ENCODE measurements at places on chromosomes 3 and 15.

GRCh38 chr3:49248840-49249227 is 28.2 kb downstream of the C3orf62 start:
- DNase-seq: no peak

DNA sequence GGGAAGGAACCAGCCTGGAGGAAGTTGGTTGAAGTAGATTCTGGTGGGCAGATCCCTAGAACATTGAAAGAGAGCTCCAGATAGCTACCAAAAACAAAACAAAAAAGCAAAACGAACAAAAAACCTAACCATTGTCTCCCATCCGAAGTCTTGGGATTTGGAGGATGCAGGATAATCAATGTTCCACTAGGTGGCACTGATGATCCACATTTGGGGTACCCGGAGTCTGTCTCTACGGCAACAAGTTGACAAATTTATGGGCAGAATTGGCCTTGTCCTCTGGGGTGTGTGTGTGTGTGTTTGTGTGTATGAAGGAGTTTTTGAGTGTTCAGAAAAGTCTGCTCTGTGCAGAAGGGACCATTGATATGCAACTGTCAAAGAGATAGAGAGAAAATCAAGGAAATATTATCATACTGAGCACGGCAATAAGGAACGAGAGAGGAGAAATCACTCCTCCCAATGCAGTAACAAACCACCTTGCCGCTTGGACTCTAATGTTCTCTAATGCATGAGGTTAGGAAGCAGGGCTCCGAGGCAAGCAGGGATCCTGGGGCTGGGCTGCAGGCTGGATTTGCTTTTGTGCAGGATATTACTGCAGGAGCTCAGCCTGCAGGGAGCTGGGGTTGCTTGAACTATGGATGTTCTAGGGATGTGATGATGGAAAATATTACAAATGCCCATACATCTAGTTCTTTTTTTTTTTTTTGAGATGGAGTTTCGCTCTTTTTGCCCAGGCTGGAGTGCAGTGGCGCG is 59.8 kb upstream of the KLHL25 start:
- peak; percentile 54 for DNase-seq

GRCh38 chr3:4996223-4996765 is 17.1 kb downstream of the BHLHE40 start:
- DNase-seq: no peak

DNA sequence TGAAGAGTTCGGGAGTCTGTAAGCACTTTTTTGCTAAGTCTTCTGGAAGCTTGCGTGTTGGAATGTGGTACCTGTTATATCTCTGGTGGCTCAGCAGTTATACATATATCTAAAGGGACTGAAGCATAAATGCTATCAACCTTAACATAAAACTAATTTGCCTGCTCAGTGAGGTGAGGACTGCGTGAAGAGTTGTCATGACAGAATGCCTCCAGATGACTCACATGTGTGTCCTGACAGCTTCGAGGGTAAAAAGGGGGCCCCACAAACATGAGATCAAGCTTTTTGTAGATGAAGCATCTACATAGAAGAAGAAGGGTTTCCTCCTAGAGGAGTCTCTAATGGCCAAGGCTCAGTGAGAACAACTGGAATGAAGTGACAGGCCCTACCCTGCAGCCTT is 88.8 kb upstream of the C3orf80 start:
- DNase-seq: no peak

- no peak for DNase-seq
These were observed 54.8 kb upstream of the ATP2C1 start for GRCh38 chr3:130838898-130839600.

DNA sequence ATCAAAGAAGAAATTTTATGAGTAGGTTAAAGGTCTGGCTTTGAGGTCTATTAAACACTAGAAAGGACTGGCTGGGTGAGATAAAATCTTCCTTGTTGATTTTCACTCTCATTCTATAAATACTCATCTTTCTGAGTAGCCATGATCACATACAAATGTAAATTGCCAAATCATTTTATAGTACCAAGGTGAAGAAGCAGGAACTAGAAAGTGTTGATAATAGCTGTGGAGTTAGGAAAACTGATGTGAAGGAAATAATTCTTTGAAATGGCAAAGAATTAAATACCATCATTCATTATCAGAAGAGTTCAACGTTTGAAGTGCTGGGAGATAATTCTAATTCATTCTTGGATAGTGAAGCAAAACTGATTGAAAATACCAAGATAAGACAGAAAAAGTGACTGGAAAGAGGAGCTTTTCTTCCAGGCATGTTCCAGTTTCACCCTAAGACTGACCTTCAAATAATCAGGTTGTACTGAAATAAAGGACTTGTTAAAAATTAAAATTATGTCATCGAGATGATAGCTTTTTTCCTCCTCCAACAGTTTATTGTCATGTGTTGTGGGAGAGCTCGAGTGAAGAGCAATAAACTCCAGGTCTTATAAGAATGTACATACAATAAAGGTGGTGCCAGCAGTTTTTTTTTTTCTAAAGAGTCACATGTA is 17.4 kb downstream of the THBS1 start:
- DNase-seq: no peak

DNA sequence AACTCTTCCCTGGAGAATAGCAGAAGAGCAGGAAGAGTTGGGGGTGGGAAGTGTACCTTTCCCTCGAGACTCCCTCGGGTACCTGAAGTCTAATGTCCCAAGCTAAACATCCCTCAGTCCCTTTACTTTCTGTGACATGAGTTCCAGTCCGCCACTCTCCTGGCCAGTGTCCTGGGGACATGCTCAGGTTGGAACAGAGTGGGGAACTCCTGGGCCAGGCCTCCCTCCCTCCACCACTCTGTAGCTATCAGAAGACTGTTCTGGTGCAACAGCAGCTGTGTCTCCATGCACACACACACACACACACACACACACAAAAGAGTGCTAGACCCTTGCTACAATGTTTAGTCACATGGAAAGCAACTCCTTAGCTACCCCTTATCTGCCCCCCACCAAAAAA is 155.0 kb upstream of the HES1 start:
- DNase-seq: no peak

DNA sequence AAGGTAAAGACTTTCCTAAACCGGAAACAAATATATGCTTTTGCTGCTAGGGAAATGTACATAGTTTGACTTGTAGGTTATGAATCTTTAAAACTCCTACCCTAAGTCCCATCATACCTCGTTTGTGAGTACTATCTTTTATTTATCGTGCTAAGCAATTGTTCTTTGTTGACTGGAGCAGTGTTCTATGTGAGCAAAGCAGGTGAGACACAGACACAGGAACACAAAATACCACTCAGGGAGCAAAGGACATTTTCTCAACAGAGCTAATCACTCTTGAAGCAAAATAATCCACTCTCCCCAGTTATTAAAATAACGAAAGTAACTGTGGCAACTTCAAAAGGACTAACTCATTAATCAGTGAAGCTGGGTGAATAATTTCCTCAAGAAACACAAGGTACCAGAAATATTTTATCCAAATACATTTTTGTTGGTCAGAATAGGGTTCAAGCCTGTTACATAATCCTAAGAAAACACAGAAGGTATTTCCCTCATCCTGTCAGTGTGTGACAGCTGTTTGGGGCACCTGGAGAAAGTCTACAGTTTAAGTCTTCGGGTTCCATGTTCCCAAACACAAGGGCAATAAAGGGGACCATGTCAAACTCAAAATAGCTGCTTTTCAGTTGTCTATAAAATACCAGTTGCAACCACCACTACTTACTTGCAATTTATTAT is 407.7 kb downstream of the FOXP1 start:
- no peak for DNase-seq

DNA sequence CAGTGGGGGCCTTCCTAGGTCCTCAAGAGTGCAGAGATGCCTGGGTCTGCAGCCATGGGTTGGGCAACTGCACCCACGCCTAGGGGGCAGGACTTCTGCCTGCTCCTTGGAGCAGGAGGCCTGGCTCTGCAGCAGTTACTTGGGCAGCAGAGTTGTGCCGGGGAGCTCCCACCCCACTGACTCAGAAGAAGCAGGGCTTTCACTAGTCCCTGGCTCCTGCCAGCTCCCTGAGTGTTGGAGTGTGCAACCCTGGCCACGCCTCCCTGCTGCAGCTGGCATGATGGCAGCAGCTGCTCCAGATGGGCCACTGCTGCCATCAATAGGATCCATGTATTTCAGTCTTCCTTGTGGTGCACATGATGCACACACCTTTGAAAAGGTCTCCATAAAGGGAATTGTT is 40.6 kb upstream of the KCNH8 start:
- DNase-seq: no peak

GRCh38 chr15:54481819-54482218 is 503.6 kb downstream of the UNC13C start:
- DNase-seq: no peak

- peak; percentile 90 for DNase-seq
These were observed 14.4 kb upstream of the TKT start for GRCh38 chr3:53269888-53270880.

- no peak for DNase-seq
These were observed 19.5 kb downstream of the PSTPIP1 start for GRCh38 chr15:77014132-77015081.

GRCh38 chr3:148990236-148990635 is 1.1 kb upstream of the GYG1 start:
- DNase-seq: no peak

DNA sequence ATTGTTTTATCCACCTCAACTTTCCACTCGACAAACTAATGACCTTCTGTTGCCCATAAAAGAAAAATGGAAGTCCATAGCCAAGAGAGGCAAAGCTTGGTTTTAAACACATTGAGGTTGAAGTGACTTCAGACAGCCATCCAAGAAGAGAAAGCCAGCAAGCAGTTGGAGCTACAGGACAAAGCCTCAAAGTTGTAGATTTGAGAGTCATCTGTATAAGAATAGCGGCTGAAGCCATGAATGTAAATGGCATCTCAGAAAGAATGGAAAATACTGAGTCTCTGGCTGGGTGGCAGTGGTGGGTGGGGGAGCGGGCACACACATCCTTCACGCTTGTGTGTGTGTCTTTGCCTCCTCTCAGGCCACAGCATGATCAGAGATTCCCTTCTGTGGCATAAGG is 124.1 kb upstream of the CHRM5 start:
- peak; percentile 22 for DNase-seq

DNA sequence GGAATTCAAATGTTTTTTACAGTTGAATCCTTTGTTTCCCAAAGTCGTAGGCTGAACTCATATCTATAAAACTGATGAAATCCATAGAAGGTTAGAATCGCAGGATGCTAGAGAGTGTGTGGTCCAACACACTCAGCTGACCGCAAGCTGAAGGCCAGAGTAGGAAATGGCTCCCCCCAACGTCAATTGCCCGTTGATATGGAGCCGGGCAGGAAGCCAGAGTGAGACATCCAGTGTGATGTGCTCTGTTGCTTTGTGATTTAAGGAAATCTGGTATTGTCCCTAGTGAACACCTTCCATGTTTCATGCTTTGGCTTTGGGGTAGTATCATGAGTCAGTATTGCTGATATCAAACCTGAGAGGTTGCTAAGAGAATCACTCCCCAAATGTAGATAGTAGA is 5.8 kb upstream of the MEX3B start:
- no peak for DNase-seq

DNA sequence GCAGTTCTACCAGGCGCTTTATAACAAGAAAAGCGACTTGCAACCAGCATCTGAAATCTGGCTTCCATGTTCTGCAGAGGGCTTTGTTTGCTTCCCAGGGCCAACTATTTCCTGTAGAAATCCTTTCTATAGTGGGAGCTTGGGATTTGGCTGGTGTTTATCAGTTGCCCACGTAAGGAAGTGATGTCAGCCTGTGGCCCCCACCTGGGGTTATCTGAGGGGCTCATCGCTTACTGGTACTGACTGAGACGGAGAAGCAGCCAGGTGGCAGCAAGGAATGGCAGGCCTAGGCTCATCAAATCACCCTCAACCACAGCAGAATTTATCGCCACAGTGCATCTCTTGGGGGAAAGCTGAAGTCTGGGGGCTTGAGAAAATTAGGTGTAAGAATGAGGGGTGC is 14.6 kb upstream of the CCR9 start:
- no peak for DNase-seq

DNA sequence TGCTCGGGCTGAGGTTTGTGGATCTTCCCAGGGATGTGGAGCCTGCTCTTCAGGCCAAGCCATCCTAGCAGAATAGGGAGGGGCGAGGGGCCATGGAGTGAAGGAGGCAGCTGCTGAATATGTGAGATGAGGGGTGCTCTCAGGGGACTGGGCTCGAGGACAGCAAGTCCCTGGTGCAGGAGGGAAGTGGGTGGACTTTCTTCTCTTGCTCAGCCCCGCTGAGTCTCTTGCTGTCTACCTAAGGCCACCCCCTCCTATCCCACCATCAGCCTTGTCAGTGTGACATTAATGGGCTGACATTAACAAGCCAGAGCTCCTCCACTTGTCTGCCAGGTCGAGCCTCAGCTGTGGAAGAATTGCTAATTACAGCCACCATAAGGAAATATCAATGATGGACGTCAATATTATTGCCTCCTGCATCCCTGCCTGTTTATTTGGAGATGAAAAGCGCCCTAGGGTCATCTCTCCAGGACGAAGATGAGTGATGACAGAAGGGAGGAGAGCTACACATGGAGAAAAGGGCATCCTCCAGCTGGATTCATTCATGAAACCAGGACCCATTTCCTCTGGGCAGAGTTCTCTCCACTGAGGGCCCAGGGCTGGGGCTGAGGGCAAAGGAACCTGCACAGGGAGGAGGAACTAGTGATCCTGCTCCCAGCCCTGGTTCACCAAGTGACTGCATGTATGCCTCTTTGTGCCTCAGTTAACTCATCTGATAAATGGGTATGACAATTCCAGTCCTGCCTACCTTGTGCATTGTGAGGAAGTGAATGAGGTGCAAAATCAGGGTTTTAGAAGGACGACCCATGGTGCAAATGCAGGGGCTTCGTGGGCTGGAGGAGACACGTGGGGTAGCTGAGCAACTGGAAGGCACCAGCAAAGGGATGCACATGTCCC is 34.9 kb upstream of the LINGO1 start:
- DNase-seq: no peak

- DNase-seq: no peak
These were observed 33.3 kb downstream of the MGLL start for GRCh38 chr3:127789051-127789450.

DNA sequence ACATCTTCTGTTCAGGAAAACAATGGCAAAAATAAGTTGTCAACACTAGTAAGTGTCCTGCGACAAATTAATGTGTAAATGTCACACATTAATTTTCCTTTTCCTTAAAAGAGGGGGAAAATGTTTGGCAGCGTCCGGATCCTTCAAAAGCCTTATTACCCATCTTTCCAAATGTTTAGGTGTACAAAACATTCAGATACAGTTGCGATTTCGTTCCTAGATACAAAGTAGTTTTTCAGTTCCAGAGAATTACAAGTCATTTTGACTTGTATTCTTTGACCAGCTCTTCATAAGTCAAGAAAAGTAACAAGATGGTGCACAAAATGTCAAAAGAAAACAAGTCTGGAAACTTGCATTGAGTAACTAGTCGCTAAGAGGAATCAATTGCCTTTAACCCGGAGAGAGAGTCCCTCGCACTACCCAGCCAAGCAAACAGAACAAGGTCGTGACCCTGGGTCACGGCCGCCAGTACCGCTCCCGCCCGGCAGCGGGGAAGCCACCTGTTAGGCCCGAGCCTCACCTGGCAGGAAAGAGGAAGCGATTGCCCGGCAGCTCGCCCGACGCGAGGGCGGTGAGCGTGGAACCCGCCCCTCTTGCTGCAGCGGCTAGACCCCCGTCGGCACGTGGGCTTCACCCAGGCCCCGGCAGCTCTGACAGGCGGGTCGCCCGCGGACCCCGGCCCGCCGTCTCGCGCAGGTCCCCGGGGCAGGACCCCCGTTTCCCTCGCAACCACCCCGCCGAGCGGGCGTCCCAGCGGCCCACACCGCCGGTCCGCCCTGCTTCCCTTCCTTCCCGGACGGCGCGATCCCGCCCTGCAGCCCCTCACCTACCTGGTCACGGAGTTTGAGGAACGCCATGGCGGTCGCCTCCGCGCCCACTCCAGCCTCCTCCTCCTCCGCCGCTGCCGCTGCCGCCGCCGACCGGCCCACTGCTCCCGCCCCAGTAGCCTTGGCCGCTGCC is 61.0 kb upstream of the ANKRD28 start:
- no peak for DNase-seq

- no peak for DNase-seq
These were observed 44.6 kb downstream of the CMTM6 start for GRCh38 chr3:32457971-32458471.
